CD14-positive monocyte (primary cell): ENCODE measurements at places on chromosomes 3 and 15.
A peak's percentile ranks its signal among the peaks of the same experiment; 100 is the strongest.

DNA sequence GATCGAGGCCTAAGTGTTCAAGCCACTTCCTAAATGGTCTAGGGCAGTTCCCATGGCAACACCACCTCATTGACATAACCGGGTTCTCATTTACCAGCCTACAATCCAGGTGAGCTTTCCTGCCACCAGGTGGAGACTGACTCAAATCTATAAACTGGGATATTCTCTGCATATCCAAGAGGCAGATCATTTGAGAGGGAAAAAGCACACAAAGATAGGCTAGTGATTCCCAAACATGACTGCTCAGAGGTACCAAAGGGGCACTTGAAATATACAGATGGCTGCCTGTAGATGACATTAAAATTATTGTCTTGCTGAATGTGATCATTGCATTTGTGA, 141.3 kb upstream of the PROK2 start:
- no peak for DNase-seq

GRCh38 chr15:31393444-31394091, 66.9 kb downstream of the KLF13 start:
- no peak for DNase-seq

GRCh38 chr15:25641762-25642161, 202.9 kb upstream of the UBE3A start:
- DNase-seq: no peak

DNA sequence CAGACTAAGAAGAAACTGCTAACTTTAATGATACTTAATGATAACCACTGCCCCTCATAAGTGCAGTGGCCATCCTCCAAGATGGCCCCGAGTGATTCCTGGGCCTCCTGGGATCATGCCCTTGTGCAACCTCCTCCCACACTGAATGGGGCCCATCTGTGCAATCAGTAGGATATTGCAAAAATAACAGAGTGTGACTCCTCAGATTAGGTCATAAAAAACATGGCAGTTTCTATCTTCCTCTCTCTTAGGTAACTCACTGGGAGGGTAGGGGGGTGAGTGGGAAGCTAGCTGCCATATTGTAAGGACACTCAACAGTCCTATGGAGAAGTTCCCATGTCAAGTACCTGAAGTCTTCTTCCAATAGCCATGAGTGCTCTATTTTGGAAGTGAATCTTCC, 173.0 kb downstream of the SHQ1 start:
- DNase-seq: no peak

GRCh38 chr3:49872801-49873281, 3.1 kb upstream of the CAMKV start:
- DNase-seq: peak; percentile 48

GRCh38 chr3:158711886-158712285, 20.4 kb downstream of the RARRES1 start:
- DNase-seq: peak; percentile 73

- no peak for DNase-seq
Observed at GRCh38 chr3:82311901-82312300, 550.5 kb upstream of the GBE1 start.

GRCh38 chr15:55627730-55628368, 39.7 kb upstream of the PYGO1 start:
- DNase-seq: peak; percentile 7

- DNase-seq: no peak
Observed at GRCh38 chr15:96625256-96625655, 294.8 kb downstream of the NR2F2 start.

- peak; percentile 99 for DNase-seq
Observed at GRCh38 chr3:195101001-195101583, 169.9 kb downstream of the XXYLT1 start.

DNA sequence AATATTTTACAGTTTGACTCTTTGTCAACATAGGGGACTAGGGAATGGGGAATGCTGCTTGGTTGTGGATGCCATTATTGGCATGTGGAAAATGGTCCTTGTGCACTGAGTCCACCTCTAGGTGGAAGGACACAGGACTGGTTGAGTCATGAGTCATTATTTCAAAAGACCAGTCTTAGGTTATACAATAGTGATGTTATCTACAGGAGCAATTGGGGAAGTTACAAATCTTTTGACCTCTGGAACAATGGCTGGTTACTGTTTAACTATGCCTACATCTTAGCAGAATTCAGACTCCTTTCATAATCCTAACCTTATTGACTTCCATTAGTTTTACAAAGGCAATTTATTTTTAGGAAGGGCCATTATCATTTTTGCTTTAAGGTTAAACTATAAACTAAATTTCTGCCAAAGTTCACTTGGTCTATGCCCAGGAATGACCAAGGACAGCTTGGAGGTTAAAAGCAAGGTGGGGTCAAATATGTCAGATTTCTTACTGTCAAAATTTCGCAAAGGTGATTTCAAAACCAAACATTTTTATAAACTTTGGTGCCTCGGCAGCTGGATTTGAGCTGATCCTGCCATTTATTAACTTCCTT, 11.8 kb upstream of the CCR8 start:
- DNase-seq: peak; percentile 16

DNA sequence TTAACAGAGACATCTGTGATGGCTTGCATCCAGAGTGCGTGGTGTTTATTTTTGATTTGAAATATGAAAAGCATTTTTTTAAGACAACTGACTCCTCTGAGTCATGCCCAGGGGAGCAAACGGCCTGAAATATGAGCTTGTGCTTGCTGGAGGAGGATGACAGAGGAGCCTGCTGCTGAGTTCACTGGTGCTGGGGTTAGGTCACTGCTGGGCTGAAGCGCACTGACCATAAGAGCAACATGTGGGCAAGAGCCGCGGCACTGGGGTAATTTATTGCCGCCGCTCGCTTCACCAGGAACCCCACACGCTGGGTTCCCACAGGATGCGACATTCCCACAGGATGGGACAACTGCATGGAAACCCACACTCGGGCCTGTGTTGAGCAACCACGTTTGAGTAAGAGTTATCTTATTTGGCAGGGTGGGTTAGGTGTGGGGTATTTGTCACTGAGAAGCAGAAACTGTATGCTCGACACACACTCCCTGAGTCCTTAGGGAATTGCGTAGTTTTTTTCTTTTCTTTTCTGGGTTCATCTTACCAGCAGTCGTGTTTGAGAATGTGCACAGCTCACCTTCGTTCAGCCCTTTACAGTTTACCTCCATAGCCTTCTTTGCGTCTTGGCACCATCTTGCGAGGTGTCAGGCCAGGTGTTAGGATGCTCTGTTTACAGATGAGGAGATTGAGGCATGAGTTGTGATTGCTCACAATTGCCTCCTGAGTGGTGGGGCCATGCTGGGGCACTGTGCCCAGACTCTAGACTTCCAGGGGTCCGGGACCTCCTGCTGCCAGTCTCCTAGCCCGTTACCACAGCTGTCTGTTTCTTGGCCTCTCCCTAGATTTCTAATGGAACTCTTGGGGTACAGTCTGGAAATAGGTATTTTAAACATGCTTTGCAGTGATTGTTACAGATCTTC, 60.4 kb downstream of the SMAD3 start:
- no peak for DNase-seq

GRCh38 chr3:89238846-89239245, 131.4 kb downstream of the EPHA3 start:
- DNase-seq: no peak

DNA sequence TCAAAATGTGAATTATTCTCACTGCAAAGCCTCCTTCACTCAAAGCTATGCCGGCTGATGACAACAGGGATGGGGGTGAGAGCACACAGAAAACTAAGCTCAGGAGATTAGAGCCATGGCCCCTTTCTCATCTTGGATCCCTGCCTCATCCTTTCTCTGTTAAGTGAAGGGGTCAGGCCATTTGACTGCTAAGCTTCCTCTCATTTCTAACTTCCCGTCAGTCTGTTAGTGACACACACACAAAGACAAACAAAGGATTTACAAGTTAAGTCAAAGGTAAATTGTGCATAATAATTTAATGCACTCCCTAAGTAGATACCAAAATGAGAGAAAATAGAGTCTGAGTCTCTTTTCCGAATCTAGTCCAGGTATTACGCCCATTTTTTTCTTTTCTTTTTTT, 1.2 kb downstream of the SS18L2 start:
- DNase-seq: no peak

- DNase-seq: no peak
Observed at GRCh38 chr15:65982627-65983322, 113.5 kb downstream of the RAB11A start.

GRCh38 chr3:126691765-126692164, 12.3 kb upstream of the CHCHD6 start:
- no peak for DNase-seq

GRCh38 chr3:151630035-151630434, 103.7 kb upstream of the AADACL2 start:
- no peak for DNase-seq

GRCh38 chr15:39580485-39581241, at the start of gene THBS1:
Gene THBS1 (plus strand): TSS chr15:39581079. CDS start chr15:39581858, 779 bp downstream.
- DNase-seq: peak; percentile 67

DNA sequence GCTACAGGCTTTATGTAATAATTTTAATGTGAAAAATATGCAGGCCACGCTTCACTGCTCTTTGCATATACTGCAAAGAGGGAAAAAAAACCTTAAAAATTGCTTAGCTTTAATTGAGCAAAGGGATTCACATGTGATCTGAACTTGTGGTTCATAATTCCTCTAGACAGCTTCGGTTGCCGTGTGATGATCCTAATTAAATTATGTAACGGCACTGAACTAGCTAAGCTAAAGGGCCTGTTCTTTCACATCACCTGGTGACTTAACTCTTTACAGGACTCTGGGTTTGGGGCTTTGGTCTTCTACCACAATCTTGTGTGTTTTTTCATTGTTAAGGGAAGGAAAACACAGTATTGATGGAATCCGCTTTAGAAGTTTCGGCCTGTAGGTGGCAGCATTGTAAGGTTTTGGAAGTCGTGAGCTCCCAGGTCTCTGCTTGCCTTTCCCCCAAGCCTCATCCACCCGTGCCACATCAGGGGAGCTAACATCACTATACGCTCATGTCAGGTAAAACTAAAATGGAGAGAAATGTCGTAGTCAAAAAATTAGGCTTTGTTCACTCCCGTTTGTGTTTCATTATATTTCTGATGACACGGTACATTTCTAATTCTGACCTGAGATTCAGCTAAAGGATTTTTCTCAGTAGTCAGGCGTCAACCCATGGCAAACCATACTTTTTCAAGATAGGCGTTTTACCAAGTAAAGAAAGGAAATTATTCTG, 205.6 kb upstream of the DPH6 start:
- no peak for DNase-seq

- DNase-seq: no peak
Observed at GRCh38 chr3:179796421-179796820, 143.6 kb downstream of the USP13 start.

DNA sequence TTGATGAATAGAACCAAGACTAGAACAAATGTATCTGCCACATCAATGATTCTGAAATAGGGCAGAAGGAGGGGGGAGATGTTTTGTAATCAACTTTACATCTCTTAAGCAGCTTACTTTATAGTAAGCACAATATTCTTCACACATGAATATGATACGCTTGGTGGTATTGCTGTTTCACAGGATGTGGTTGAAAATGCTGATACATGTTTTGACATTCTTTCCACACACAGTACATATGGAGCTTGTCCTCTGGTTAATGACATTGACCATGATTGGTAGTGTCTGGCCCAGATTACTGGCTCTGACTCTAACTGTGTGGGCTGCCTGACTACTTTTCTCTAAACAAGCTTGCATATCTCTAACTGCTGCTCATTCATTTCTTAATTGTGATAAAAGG, 168.9 kb downstream of the KLHL25 start:
- no peak for DNase-seq

- DNase-seq: no peak
Observed at GRCh38 chr3:85148036-85148435, 189.2 kb downstream of the CADM2 start.

DNA sequence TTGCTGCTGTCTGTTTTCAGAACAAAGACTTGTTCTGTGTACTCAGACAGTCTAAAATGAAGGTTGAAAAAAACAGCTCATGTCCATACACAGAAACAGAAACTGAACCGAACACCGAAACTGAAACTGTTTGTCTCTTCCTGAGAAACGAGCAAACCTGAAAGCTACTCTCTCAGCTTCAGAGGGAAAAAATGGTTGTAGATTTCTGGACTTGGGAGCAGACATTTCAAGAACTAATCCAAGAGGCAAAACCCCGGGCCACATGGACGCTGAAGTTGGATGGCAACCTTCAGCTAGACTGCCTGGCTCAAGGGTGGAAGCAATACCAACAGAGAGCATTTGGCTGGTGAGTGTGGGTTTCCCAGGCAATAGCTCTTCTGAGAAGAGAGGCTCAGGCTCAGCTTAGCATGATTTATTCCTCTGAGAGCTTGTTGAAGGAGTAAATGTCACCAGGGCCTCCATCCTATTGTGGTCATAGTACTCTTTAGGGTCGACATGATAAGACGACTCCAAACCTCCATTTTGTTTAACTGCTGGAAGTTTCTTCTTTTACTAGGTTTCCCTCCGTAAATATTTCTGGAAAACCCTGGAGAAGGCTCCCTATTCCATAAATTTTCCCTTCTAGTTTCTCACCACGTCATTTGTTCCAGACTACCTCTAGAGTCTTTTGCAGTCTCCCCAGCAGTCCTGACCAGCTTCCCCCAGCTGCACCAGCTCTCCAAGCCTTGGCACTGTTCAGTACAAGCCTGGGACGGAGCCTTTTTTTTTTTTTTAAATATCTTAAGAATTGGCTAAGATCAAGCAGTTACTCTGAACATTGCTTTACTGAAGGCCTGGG, at the start of gene RTP4:
TSS of gene RTP4 (plus strand) at position 135 of the 838 bp plus-strand sequence. CDS start at position 192, 57 bp downstream.
- peak; percentile 57 for DNase-seq

DNA sequence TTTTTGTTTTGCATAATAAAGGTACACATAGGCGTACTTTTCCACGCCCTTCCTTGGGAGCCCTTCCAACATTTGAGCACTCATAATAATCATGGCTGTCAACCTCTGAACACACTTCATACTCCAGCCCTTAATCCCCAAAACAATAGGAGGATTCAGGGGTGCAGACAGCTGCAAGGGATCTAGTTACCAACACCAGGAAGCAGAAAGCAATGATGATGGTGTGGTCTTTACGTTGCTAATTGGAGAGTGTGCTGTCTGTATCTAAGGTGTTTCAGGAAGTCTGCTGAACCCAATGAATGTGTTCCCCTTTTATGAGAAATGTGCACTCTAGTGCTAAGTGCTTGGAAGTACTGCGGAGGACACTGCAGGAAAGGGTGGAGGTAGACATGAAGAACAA, 60.3 kb upstream of the PDZRN3 start:
- DNase-seq: no peak

GRCh38 chr15:37771465-37771864, 163.0 kb upstream of the TMCO5A start:
- peak; percentile 3 for DNase-seq

DNA sequence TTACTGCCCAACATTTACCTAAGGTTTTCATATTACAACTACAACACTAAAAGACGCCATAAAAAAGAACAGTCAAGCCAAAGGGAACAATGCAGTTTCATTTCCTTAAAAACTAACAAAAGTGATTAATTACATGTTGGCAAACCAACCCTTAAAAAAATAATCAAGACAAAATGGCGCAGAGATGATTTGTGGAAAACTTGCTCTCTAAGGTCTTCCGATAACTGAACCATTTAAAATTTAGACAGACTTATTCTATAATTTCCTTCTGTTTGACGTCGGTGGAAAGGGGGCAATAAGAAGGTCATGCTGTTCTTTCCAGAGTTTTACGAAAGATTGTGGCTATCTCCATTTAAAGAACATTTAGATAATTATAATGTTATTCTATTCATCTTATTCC, 87.6 kb downstream of the RYK start:
- DNase-seq: no peak
